CD4-positive, alpha-beta T cell treated with Interleukin-2 at 100 ng/mL for 4 hours (primary cell): ENCODE measurements at places on chromosomes 5 and 9.

DNA sequence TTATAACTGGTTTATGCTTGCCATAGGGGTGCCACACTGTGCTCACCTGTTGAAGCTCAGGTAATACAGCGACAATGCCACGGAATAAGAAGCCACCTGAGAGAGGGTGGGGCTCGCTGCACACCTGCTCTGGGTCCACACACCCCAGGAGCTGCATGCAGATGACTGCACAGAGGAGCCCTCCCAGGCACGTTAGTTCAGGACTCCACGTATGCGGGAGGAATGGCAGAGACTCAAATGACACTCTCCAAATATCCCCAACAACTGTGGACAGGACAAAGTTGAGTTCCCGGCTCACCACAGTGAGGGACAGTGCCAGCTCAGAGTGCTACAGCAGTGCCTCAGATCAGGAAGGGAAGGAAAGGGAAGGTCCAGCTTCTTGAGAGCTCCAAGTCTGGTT is 5.8 kb upstream of the FCN1 start:
- no peak for DNase-seq

GRCh38 chr5:177071666-177072385 is 14.9 kb upstream of the FGFR4 start:
- DNase-seq, result peak; percentile 77

- peak; percentile 21 for DNase-seq
Measured at GRCh38 chr5:86917117-86917579, 299.4 kb downstream of the COX7C start.

DNA sequence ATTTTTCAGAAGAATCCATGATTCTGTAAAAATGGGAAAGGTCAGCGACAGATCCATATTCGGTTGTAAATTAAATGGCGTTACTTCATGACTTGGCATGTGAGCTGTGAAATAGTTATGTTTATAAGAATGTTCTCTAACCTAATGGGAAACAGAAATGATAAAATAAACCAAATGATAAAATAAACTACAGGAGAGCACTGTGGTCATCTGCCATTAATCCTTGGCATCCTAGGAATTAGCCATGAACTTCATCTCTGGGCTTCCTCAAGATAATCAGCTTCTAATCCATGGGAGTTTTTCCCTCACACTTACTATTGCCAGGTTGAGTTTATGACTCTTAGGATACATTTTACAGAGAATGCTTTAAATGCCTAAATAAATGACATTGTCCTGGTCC is 94.6 kb upstream of the SLC30A5 start:
- no peak for DNase-seq

DNA sequence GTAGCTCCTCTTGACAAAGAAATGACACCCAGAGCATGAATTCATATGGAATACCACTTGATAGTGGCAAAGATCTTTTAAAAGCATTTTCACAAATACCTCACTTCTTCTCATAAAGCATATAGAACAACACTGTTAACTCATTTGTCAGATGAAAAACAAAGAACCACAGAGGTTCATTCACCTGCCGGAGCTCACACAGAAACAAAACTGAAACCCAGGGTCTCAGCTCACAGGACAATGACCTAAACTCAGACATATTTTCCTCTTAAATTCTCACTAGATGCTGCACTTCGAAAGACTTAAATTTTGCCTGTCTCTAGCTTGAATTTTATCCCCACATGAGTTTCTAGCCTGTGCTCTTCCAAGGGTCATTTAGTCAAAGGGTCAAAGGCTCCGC is 339.0 kb downstream of the KCNN2 start:
- DNase-seq, result no peak

GRCh38 chr5:122985006-122985700 is 51.4 kb downstream of the PPIC start:
- DNase-seq, result no peak
